ENCODE measurements at places on chromosomes 3 and 15. TPM values are rescaled to one million over a fixed set of nuclear protein-coding genes. Genes with fewer than 3 reads are reported as not detected.

- DNase-seq, result no peak
These were observed 147.2 kb upstream of the TPM1 start for GRCh38 chr15:62895139-62895866.

- no peak for DNase-seq
These were observed 27.1 kb downstream of the EIF2AK4 start for GRCh38 chr15:39961051-39961450.

- peak; percentile 63 for DNase-seq
These were observed 296.4 kb downstream of the RBMS3 start for GRCh38 chr3:29577250-29577649.

GRCh38 chr15:72570059-72570458 lies 84.4 kb upstream of the GOLGA6B start:
- DNase-seq, result no peak

SRP14 gene
- polyA plus RNA-seq, result 702 TPM

- DNase-seq, result no peak
These were observed 549.5 kb downstream of the DIPK2A start for GRCh38 chr3:144521131-144521530.

- DNase-seq, result no peak
These were observed 257.2 kb downstream of the NFKBIZ start for GRCh38 chr3:102106416-102107097.

C3orf85 gene
- not detected for polyA plus RNA-seq

GRCh38 chr3:31966978-31967591 lies 14.0 kb downstream of the OSBPL10 start:
- no peak for DNase-seq

CPNE9 gene
- 0.04 TPM for polyA plus RNA-seq

GRCh38 chr3:13671482-13672233 lies 122.7 kb downstream of the FBLN2 start:
- no peak for DNase-seq

MCTP2 gene
- polyA plus RNA-seq, result 0.57 TPM

- no peak for DNase-seq
These were observed 14.0 kb upstream of the RTP3 start for GRCh38 chr3:46483825-46484224.

DNA sequence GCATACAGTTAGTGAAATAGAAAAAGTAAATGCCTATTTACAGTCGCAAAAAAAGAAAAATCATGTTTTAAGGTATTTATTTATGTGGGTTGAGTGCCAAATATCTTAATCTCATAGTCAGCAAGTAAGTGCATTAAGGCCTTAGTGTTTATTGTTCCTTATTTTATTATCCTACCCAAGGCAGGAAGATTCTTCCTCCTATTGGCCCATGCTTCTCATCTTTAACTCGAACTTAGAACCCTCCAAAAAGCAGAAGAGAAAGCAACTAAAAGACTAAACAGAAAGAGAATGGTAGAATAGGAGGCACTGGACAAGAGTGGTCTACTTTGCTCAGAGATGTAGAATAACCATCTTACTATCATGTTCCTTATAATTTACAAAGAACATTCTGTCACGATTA lies 7.5 kb downstream of the RFX7 start:
- DNase-seq, result no peak

DNA sequence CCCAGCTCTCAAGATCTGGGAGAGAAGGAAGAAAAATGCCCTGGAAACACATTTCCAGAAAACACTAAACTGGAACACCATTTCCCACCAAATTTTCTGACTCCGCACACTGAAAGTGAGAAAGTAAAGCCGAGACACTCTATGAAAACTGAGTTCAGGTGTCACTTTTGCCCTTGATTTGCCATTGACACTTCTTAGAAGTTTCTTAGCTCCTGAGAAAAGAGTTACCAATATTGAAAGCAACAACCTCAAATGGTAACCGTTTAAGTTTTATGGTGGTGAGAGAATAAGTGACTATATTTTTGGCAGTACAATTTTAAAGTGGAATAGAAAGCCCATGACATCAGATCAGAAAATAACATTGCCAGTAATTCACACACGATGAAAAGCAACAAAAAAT lies 39.0 kb downstream of the CD86 start:
- DNase-seq, result no peak

- DNase-seq, result no peak
These were observed 272.2 kb upstream of the CFAP20DC start for GRCh38 chr3:59321881-59322540.

MESP1 gene
- polyA plus RNA-seq, result 6.9 TPM

EIF3J gene
- 30.8 TPM for polyA plus RNA-seq

PAQR9 gene
- 7.8 TPM for polyA plus RNA-seq

HCLS1 gene
- polyA plus RNA-seq, result 8.9 TPM

DNA sequence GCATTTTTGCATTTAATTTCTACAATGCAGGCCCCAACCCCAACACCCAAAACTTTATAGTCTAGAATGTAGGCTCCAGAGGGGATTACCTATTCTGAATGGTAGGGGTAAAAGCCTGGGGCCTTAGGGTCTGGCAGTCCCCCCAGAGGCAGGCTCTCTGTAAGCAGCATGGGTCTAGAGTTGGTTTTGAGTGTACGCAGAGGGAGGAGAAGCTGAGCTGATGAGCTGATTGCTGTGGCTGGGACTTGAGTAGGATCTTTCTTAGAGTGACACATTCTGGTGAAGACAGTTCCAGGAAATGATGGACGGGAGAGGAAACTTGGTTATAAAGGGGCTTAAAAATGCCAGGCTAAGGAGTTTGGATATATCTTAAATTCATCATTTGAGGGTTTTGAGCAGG lies 2.1 kb downstream of the LPP start:
- DNase-seq, result no peak

- DNase-seq, result no peak
These were observed 15.1 kb downstream of the MB21D2 start for GRCh38 chr3:192902549-192902948.

EPHA6 gene
- not detected for polyA plus RNA-seq

FXR1 gene
- polyA plus RNA-seq, result 208 TPM

AADACL2 gene
- polyA plus RNA-seq, result not detected

DNA sequence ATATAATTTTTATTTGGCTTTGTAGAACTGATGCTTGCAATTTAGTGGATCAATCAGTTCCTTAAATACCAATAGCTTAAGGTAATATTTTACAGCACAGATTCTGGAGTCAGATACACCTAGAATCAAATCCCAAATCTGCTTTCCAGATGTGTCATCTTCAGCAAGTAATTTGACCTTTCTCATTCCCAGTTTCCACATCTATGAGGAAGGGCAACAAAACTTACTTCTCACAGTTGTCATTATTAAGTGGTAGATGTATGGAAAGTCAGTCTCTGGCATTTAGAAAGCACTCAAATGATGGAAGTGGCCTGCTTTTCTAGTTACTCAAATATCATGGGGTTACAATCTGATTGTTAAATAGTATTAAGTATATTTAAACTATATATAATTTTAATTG lies 767.0 kb downstream of the CADM2 start:
- no peak for DNase-seq

DNA sequence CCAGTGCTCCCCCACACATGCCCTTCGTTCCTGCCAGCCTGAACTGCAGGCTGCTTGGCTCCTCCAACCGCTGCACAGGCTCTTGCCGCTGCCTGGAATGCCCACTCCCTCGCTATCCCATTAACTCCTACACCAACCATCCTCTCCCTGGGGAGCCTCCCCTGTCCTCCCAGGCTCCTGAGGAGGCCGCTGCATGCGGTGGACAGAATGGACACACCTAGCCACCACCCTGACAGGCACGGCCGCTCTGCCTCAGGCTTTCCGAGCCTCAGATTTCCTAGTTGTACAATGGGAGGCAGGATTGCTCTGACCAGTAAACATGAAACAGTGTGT lies 2.3 kb downstream of the PLXNB1 start:
- DNase-seq, result peak; percentile 46

TNNC1 gene
- polyA plus RNA-seq, result 20,003 TPM

DNA sequence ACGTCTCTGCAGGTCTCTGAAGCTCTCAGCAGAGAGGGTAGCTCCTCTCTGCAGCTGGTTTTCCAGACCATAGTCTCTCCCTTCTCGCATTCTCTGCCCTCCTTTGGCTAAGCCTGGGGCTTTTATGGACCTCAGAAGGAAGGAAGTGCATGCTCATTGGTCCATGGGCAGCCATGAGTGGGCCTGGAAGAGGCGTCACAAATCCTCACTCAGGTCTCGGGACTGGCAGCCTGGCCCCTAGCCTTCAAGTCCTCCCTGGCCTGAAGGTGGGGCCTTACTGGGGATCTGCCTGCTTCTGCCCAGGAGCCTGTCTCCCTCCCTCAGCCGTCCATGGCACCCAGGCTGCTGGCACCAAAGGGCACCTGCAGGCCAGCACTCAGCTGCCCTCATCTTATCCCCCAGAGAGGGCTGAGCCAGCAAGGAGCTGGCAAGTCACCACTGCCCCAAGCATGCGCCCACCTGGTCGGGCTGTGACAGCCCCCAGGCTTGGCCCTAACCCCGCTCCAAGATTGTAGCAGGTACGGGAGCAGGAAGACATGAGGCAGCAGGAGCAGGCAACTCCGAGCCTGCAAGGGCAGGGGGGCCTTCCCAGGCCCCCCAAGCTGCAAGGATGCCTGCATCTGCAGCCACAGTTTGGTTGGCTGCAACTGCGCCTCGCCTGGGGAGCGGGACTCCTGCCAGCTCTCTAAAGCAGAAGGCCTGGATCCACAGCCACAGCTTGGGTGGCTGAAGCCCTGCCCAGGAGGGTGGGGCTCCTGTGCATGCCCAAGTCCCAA lies 37.4 kb downstream of the GHSR start:
- no peak for DNase-seq

DNA sequence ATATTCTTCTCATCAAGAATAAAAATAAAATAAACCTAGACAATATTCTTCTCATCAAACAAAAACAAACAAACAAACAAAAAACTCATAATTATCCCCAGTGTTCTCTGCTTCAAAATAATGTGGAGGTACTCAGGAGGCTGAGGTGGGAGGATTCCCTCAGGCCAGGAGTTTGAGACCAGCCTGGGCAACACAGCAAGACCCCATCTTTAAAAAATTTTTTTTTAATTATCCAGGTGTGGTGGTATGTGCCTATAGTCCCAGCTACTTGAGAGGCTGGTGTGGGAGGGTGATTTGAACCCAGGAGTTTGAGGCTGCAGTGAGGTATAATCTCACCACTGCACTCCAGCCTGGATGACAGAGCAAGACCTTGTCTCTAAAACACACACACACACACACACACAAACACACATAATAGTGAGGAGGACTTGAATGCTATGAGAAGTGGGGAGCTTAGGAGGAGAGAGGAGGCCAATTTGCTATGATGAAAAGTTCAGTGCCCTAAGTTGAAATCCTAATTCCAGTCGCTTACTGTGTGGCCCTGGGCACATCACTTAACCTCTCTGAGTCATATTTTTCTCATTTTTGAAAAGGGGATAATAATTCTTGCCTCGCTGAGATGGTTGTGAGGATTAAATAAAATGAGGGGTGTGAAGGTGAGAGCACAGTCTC lies 35.8 kb upstream of the HERC1 start:
- no peak for DNase-seq

Data from heart left ventricle (tissue), 16 donors.